Stimulated activated CD4-positive, alpha-beta T cell treated with anti-CD3 and anti-CD28 coated beads, Interleukin-4, amount 100 ng/mL, for 4 hours (primary cell): ENCODE measurements at places on chromosomes 16 and 17.

DNA sequence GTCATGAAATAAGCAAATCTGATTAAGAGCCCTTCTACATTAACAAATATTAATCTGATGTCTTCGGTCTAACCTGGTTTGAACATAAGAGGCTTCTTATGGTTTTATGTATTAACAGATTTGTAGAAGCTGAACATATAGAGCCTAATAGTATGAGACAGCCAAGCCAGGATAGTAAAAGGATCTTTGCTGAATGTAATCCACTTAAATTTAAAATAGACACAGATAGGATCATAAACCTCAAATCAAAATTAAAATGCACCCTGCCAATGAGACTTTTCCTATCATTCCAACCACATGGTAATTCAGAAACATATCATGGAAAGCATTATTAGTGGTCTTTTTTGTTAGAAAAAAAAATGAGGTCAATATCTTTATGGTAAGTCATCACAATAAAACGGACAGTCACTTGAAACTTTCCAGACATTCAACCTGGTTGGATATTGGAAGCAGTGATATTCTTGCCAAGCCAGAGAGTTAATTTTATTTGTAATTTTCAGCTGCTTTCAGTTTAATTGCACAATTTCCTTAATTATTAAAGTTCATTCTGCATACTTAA, 606.9 kb upstream of the SALL1 start:
- DNase-seq: no peak

DNA sequence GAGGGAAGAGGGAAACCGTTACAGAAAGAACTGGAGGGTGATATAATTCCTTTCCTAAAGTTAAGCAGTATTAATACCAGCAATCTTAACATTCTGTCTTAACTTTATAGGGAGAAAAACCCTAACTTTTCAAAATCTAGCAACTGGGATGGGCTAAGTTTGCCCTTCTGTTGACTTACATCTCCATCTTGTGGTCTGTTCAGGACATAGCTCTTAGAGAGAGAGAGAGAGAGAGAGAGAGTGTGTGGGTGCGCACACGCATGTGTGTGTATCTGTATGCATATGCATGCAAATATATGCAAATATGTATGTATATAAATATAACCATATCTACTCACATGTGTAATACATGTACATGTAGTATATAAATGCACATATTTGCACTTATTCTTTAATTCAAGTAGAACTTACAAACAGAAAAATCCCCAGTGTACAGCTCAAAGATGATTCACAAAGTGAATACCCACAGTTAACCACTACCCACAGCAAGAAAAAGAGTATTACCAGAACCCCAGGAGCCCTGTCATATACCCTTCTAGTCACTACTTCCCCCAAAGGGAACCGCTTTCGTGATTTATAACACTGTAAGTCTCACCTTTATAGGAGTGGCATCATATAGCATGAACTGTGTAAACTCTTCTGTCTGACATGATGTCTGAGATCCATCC, 46.5 kb downstream of the STX8 start:
- no peak for DNase-seq

- no peak for DNase-seq
Measured at GRCh38 chr16:1160773-1161348, 8.0 kb downstream of the CACNA1H start.

GRCh38 chr16:27417047-27417671, 15.2 kb downstream of the IL21R start:
- no peak for DNase-seq

DNA sequence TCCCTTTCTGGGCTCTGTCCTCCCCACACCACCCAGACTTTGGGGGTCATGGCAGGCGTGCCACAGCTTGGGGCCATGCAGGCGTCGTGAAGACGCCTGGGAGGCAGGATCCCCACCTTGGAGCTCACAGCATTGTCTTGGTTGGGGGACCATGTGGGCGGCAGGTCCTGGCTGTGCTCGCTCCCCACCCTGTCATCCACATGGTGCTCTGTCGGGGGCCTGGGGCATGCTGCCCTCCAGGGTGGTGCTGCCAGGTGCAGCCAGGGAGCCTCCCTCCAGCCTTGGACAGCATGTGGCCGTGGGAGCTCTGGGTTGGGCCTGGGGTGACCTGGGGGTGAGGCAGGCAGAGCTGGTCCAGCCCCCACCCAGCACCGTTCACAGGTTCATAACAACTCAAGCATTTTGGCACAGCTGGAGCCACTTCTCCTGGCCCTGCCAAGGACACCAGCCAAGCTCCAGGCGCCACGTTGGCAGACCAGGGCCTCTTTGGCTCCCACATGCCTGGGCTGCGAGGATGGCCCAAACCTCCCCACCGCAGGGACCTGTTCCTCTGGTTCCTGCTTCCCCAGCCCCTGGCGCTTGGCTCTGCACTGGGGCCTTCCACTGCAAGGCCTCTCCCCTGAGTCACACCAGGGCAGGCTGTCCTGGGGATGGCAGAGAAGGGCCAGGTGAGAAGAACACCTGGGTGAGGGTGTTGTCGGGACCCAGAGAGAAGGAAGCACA, 15.1 kb upstream of the ATP6V0C start:
- no peak for DNase-seq

DNA sequence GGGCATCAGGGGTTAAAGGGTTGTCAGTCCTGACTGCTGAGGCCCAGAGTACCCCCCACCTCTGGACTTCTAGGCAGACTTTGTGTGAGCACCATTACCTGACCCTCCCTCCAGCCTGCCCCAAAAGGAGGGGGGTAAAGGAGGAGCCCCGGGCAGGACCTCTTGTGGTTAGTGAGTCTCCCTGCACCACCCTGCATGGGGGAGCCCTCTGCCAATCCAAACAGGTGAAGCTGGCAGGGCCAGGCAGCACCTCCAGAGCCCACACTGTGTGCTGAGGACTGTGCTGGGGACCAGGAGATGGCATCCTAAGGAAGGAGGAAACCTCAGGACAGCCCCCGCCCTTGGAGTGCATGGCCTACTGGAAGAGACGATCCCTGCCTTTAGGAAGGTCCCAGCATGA, 2.6 kb upstream of the KRT14 start:
- no peak for DNase-seq

GRCh38 chr17:43695970-43696865, 34.5 kb upstream of the MEOX1 start:
- no peak for DNase-seq

DNA sequence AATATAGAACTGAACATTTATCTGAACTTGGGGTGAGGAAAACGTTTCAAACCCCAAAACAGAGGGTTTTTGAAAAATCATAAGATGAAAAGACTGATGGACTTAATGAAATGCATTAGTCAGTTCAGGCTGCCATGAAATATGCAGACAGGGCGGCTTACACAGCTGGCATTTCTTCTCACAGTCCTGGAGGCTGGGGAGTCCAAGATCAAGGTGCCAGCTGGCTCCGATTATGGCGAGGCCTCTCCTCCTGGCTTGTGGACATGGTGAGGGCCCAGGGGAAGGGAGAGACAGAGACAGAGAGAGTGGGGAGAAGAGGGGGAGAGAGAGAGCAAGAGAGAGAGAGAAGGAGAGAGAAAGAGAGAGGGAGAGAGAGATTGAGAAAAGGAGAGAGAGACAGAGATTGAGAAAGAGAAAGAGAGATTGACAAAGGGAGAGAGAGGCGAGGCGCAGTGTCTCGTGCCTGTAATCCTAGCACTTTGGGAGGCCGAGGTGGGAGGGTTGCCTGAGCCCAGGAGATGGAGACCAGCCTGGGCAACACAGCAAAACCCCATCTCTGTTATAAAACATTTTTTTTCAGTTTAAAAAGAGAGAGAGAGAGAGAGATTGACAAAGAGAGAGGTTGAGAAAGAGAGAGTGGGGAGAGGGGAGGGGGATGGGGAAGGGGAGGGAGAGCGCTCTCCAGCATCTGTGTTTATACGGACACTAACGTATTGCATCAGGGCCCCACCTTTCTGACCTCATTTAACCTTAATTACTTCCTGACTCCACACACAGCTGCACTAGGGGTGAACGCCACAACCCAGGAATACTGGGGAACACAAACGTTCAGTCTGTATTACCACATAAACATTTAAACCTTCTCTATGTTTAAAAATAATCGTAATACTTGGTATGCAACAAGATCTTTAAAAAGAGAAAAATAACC, 24.6 kb upstream of the RPH3AL start:
- DNase-seq: no peak

DNA sequence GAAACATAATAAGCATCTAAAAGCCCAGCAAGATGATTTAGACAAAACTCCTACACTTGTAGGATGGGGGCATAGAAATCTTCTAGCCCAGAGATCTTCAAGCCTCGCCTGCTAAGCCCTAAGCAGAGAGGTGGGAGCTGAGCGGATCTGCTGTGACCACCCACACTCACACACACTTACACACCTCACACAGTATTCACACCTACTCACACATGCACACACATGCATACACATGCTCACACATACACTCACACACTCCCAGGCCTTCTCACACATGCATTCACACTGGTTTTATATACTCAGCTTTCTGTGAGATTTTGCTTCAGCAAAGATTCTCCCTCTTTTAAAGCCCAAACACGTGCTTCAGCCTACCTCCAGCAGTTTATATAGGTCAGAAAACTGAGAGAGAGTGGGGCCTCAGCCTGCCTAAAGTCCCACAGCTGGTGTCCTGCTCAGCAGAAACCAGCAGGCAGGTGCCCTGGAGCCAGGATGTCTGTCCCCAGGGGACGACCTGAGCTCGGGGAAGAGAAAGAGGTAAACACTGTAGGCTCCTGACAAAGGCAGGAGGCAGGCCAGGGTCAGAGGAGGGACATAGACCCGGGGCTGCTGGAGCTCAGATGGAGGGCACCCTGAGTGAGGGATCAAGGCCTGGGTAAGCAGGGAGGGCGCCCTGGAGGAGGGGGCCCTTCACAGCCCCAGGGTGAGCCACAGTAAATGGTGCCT, 12.0 kb upstream of the KRT19 start:
- no peak for DNase-seq

GRCh38 chr17:59830007-59830630, 62.6 kb downstream of the TUBD1 start:
- DNase-seq: no peak

GRCh38 chr16:72568502-72568901, 396.5 kb upstream of the PMFBP1 start:
- DNase-seq: no peak

GRCh38 chr16:5615868-5616642, 518.5 kb upstream of the EEF2KMT start:
- no peak for DNase-seq

- no peak for DNase-seq
Measured at GRCh38 chr17:49795372-49795771, 6.9 kb downstream of the KAT7 start.

DNA sequence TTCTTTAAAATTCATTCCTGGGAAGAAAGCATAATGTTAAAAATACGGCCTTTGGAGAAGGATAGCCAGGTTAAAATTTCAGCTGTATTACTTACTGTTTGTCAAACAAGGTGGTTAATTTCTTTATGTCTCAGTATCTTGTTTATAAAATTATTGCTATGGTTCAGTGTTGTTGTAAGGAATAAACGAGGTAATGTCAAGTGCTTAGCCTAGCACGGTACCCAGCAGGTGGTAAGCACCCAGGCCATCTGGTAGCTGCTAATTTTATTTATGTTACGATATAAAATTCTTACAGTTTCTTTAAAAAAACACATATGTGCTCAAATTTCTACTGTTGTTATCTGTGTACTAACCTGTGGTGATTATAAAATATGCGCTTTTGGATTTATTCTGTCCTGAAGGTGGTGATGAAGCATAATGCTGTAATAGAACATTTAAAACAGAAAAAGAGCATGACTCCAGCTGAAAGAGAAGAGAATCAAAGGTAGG, 48.9 kb downstream of the C17orf58 start:
- no peak for DNase-seq

DNA sequence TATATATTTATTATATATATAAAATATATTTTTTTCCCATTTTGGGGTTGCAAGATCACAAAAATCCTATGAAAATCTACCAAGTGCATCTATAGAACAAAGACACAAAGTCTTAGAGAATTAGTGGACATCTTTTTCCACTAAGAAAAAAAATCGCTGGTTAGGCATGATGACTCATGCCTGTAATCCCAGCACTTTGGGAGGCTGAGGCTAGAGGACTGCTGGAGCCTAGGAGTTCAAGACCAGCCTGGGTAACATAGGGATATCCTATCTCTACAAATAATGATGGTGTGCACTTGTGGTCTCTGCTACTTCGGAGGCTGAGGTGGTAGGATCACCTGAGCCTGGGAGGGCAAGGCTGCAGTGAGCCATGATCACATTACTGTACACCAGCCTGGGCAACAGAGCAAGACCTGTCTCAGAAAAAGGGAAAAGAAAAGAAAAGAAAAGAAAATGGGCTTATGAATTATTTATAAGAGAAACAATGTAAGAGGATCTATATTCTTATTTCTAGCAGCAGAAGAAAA, 185.1 kb upstream of the PSMD7 start:
- DNase-seq: no peak

GRCh38 chr17:45672301-45672700, 111.8 kb upstream of the CRHR1 start:
- DNase-seq: no peak

- DNase-seq: no peak
Measured at GRCh38 chr17:61524319-61524718, 66.7 kb downstream of the NACA2 start.

- DNase-seq: no peak
Measured at GRCh38 chr16:11306381-11306780, 25.3 kb upstream of the PRM1 start.

DNA sequence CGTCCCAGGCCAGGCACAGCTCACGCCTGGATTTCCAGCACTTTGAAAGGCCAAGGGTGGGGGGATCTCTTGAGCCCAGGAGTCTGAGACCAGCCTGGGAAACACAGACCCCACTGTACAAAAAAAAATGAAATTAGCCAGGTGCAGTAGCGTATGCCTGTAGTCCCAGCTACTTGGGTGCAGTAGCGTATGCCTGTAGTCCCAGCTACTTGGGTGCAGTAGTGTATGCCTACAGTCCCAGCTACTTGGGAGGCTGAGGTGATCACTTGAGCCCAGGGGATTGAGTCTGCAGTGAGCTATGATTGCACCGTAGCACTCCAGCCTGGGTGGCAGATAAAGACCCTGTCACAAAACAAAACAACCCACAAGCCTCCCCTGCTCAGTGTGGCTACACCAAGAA, 27.0 kb upstream of the SLC25A19 start:
- no peak for DNase-seq

- DNase-seq: peak; percentile 56
Measured at GRCh38 chr17:39239640-39240314, 14.0 kb upstream of the STAC2 start.

DNA sequence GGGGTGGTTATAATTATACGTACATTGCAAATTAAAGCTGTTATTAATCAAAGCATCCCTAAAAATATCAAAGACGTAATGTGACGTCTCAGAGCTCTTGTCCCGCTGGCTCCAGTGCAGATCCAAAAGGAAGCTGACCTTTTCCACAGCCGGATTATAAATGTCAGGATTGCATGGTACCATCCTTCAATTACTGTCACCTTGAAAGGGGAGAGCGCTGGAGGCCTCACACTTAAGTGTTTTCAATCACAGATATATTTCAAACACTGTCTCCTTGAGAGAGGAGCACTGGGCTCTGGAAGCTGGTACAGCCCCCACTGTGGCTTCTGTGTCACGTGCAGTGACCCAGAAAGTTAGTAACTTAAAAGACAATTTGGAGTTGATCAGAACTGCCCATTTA, 94.2 kb downstream of the AIPL1 start:
- no peak for DNase-seq
